ENCODE measurements at places on chromosomes 5 and 9. TPM values are rescaled to one million over a fixed set of nuclear protein-coding genes. Genes with fewer than 3 reads are reported as not detected.

SURF6 gene
- total RNA-seq = 9.6 TPM

TNFSF8 gene
- not detected for total RNA-seq

MLANA gene
- total RNA-seq = not detected

HTR1A gene
- total RNA-seq = not detected

SAXO1 gene
- 0.17 TPM for total RNA-seq

ZFAND5 gene
- 149 TPM for total RNA-seq

MTAP gene
- total RNA-seq = 30.5 TPM

FREM1 gene
- total RNA-seq = 0.17 TPM

SETD9 gene
- 17.6 TPM for total RNA-seq

HAVCR1 gene
- total RNA-seq = 0.17 TPM

Measured in smooth muscle cell of trachea (primary cell).